ENCODE measurements at places on chromosomes 3 and 15.

GRCh38 chr15:87955284-87955909 is 301.1 kb downstream of the NTRK3 start:
- no peak for DNase-seq

DNA sequence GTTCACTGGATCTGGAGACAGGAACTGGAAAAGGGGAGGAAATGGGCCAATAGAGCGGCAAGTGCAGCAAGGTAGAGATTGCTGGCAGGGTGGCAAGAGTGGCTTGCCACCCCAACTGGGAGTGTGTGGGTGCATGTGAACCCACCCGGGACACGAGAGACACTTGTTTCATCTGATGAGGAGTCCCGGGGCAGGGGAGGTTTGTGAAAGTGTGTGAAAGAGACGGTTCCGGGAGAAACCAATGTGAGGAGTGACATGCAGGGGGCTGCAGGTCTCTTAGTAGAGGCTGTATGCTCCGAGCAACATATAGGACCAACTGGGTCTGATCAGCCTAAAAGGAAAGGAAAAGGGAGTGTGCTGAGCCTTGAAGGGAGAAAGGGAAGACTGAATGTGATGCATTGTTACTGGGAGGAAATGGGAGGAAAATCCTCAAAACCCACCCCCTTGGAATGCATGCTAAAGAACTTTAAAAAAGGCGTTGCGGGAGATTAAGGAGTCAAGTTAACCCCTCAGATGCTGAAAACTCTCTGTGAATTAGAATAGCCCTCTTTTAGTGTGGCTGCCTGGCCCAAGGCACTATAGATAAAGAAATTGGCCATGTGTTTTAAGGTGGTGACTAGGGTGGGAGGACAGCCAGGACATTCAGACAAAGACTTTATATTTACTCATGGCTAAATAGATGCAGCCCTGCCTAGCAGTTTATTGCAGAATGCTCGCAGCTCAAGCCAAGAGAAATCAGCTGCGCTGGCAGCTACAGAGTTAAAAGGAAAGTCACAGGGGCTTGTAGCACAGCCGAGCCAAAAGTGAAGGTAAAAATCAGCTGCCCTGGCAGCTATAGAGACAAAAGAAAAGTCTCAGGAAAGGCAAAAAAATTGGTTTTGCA is 9.1 kb upstream of the SLC9C1 start:
- DNase-seq: no peak

DNA sequence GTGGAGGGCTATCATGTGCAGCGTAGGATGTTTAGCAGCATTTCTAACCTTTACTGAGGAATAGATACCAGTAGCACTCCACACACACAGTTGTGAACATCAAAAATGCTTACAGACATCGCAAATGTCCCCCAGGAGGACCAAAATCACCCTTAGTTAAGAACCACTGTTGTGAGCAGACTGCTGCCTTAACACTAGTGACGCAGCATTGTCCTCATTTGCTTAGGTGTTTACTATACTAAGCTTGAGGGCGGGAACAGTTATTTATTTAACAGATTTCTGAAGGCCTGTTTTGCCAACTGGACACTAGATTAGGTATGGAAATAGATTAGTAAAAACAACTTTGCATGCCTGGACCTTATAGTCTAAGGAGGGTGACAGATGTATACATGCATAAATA is 2.3 kb downstream of the PPP2R3A start:
- no peak for DNase-seq

GRCh38 chr3:179375091-179375999 is 27.8 kb downstream of the MFN1 start:
- no peak for DNase-seq

DNA sequence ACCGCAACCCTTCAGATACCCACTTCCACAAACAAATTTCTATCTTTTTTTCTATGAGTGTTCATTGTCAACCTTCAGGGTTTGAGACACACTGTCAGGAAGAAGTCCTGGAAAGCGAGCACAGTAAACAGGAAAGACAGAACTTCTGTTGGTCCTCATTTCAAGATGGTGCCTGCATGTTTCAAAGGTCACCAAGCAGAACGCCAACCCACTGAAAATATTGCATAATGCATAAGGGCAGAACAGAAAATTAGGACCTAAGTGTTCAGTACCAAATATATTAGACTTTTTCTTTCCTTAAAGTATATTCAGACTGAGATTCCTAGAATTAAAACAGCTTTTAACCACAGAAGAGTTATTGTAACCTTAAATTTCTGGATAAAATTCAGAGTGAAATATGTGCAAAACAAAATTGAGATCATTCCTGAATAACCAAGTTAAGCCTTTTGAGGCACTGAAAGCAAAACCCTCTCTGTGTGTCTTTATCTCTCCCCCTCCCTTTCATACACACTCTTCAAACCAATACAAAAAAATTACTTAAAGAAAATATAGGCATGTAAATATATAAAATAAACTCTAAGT is 387.8 kb upstream of the THBS1 start:
- no peak for DNase-seq

DNA sequence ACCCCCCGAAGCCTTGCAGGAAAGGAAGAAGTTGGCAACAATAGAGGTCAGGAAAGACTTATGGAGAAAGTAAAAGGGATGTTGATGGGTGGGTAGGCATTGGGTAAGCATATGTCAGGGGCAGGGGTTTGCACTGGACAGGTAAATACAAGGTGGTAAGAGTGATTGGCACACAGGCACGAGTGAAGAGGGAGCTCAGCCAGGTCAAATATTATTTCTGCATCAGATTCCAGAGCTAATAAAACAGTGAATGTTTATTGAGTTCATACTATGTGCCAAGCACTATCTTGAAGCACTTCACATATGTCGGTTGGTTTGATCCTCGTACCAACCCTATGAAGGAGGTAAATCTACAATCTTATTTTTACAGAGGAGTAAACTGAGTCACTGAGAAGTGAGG is 6.6 kb downstream of the CLSTN2 start:
- no peak for DNase-seq

DNA sequence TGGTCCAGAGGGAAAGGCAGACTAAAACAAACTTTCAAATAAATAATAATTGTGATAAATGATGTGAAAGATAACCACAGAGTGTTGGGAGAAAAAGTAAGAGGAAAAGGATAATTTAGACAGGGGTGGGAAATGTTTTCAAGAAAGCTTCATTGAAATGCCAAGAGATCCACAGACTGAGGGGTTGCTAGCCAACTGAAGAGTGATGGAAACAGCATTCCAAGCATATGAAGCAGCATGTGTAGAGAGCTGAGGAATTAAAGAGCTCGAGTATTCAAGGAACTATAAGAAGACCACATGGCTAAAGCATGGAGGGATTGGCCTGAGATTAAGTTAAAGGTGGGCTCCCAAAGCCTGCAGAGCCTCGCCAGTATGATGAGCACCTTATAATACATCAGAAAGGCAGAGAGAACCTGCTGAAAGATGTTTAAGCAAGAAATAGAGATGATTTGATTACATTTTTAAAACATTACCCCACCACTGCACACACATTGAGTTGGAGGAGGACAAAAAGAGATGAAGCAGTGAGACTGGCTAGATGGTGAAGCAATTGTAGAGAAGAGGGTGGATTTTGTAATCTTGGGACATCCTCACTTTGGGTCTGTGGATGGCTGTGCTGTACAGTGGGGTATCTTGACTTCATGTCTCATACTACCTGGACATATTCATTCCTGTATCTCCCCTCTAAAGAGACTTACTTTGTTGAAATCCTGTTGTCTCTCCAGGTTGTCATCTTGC is 100.8 kb downstream of the STAC start:
- DNase-seq: no peak

- DNase-seq: no peak
Measured at GRCh38 chr3:109257269-109257668, 59.0 kb downstream of the DPPA2 start.

GRCh38 chr15:35665896-35666536 is 120.1 kb upstream of the DPH6 start:
- DNase-seq: no peak

- no peak for DNase-seq
Measured at GRCh38 chr3:117145677-117146076, 436.1 kb downstream of the TUSC7 start.

DNA sequence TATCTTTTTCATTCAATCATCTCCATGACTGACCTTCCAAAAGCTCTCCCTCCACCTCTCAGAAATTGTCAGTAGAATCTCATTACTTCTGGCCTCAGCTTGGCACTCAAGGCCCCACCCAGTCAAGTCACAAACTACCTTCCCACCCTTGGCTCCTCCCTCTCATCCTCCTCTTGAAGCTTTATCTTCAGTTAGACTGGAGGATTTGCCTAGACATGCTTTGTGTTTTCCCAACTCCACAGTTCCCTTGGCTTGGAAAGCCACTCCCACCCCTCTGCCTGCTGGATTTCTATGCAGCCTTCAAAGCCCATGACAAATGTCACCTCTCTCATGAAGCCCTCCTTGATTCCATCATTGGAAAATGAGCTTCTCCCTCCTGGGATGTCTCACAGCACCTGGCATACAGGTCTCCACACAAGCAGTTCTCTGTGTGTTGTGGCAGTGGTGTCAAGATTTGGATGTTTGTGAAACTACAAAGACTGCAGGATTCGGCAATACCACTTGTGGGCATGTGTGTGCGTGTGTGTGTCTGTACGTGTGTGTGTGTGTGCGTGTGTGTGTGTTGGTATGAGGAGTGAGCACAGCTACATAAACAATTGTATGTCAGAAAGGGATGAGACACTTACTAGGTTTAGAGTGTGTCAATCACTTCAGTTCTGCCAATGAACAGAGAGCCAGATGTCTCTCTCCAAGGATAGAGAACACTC is 45.3 kb upstream of the VPS8 start:
- DNase-seq: no peak

GRCh38 chr15:92683511-92683834 is 27.9 kb upstream of the FAM174B start:
- DNase-seq: no peak

- DNase-seq: no peak
Measured at GRCh38 chr3:173841334-173841733, 443.8 kb downstream of the NLGN1 start.

DNA sequence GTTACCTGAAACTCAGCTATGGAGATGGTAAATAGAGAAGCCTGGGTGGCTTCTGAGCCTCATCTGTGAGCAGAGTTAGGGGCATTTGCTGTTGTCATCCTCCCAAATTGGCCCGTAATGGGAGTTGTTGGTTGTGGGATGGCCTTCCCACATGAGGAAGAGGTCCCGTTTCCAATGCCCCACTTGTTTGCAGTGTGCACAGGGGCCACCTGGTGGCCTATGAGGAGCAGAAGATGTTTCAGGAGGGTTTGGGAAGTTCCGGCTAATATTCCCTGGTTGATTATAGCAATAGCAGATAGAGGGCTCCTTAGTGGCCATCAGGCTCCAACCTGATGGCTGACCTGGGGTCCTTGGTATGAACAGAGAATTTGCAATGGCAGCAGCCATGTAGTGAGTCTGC is 1546.5 kb downstream of the OTOL1 start:
- DNase-seq: no peak

DNA sequence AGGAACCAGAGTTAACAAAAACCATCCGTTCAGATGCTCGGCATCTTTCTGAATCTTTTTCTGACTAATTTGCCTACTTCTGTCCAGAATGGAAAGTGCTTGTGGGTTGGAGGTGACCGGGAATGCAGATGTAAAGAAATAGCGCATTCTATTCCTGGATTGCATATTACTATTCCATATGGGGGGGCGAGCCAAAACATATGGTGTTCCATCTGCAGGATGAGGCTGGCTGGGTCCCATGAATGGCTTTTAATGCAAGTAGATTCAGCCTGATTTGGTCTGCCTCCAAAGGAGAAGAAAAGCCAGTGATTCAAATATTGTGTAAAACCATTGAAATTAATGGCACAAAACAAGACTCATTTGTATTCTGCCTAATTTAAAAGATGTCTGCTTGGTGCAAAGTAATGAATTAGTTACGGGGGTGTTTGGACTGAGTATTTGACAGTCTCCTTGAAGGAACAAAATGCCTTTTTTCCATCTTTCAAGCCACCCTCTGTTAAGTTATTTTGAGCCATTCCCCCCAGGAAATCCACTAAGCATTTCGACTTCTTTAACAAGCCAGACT is 99.0 kb downstream of the ST8SIA2 start:
- DNase-seq: no peak

- no peak for DNase-seq
Measured at GRCh38 chr3:37161351-37161750, 13.0 kb downstream of the LRRFIP2 start.

GRCh38 chr3:195204360-195205163 is 66.4 kb downstream of the XXYLT1 start:
- DNase-seq: no peak

- DNase-seq: peak; percentile 39
Measured at GRCh38 chr3:125055913-125056745, at the start of gene HEG1. HEG1 (minus strand) TSS chr3:125055997; CDS start chr3:125055890, 107 bp downstream.

DNA sequence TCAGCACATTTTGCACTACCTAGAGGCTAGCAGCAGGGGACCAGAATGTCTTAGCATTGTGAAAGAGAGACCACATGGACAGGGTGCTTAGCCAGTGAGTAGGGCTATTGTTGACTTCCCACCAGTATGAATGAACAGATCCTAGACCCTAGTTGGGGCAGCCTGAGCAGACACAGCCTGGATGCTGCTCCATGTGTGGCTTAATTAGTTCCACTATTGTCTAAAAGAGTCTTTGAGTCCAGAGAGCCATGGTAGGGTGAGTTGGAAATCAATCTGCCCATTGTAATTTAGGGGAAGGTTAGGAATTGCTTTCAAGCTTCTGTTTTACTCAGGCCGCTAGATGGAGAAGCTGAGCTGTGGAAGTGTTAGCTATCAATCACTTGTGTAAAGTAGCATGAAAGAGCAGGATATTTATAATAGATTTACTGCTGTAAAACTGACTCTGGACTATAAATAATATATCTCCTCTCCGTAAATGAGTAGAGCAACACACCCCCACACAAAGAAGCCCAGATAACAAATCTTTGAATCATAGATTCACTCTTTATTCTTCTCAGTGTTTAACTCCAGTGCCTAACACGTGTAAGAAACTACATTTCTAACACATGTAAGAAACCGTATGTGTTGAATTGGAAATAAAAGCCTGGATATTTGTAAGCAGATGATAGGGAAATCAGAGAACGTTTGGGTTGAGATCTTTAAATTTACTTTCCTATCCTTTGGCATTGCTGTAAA is 4.1 kb upstream of the GCSAM start:
- DNase-seq: no peak

- DNase-seq: no peak
Measured at GRCh38 chr3:112531358-112531781, 30.4 kb downstream of the ATG3 start.

- DNase-seq: no peak
Measured at GRCh38 chr15:65183865-65184159, 1.3 kb downstream of the CLPX start.

DNA sequence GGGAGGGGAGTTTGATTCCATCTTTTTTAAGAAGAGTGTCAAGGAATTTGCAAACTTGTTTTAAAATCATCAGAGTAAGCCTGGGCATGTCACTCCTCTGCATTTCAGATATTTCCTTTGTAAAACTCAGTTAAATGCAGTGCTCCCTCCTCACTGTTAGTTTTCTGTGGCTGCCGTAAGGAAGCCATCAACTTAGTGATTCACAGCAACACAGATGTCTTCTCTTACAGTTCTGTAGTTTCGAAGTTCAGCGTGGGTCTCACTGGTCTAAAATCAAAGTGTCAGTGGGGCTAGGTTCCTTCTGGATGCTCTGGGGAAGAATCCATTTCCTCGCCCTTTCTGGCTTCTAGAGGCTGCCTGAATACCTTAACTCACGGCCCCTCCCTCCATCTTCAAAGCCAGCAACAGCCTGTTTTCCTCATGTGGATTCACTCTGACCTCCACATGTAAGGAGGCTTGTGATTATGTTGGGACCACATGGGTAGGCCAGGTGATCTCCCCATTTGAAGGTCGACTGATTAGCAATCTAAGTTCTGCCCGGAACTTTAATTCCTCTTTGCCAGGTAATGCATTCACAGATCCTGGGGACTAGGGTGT is 12.4 kb downstream of the ISG20 start:
- no peak for DNase-seq
